ENCODE measurements at places on chromosomes 12 and 14. TPM values are rescaled to one million over a fixed set of nuclear protein-coding genes. Genes with fewer than 3 reads are reported as not detected.

Gene SLC48A1
- 11.8 TPM for polyA plus RNA-seq

Gene USP30
- polyA plus RNA-seq: 22.7 TPM

Gene E2F7
- polyA plus RNA-seq: 3.7 TPM

Gene SLC2A13
- polyA plus RNA-seq: 21.4 TPM

Gene CPSF6
- 57.9 TPM for polyA plus RNA-seq

Gene GAS2L3
- 34.0 TPM for polyA plus RNA-seq

Gene ACOT6
- polyA plus RNA-seq: 0.04 TPM

Gene HOXC6
- polyA plus RNA-seq: 13.6 TPM

Gene ACRBP
- 4.0 TPM for polyA plus RNA-seq

Gene B4GALNT3
- 5.9 TPM for polyA plus RNA-seq

Gene PRKD1
- polyA plus RNA-seq: 18.6 TPM

Gene FAM90A1
- 0.91 TPM for polyA plus RNA-seq

Gene CCDC197
- not detected for polyA plus RNA-seq

Gene CNTN1
- 7.4 TPM for polyA plus RNA-seq

Gene NPFF
- not detected for polyA plus RNA-seq

Gene PSMB5
- polyA plus RNA-seq: 112 TPM

Gene TMPRSS12
- 0.01 TPM for polyA plus RNA-seq

Gene MMP17
- 8.3 TPM for polyA plus RNA-seq

Gene RNASE2
- 0.39 TPM for polyA plus RNA-seq

Gene POTEG
- polyA plus RNA-seq: not detected

Gene WSCD2
- polyA plus RNA-seq: 1.5 TPM

Gene TMEM132C
- 1.3 TPM for polyA plus RNA-seq

Gene PWP1
- 36.9 TPM for polyA plus RNA-seq

Gene OR6S1
- not detected for polyA plus RNA-seq
